Stromal cell of bone marrow (primary cell): ENCODE measurements at places on chromosomes 5 and 9.

GRCh38 chr5:56350597-56351170 lies 117.6 kb upstream of the ANKRD55 start:
- peak; percentile 73 for DNase-seq

DNA sequence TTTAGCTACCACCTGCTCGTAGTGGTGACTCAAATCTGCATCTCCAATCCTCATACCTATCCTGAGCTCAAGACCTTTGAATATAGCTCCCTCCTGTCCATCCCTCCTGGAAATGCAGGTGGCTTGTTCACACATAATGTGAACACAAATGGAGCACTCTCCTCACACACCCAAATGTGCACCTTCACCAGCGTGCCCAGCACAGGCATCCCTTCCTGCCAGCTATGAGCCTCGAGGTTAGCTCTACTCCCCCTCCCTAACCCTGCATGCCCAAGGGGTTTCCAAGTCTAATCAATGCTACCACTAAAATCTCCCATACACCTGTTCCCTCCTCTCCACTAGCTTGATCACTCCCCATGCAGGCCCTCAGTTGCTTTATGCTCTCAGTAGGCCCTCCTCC lies 2.2 kb upstream of the TGFBI start:
- DNase-seq, result no peak

DNA sequence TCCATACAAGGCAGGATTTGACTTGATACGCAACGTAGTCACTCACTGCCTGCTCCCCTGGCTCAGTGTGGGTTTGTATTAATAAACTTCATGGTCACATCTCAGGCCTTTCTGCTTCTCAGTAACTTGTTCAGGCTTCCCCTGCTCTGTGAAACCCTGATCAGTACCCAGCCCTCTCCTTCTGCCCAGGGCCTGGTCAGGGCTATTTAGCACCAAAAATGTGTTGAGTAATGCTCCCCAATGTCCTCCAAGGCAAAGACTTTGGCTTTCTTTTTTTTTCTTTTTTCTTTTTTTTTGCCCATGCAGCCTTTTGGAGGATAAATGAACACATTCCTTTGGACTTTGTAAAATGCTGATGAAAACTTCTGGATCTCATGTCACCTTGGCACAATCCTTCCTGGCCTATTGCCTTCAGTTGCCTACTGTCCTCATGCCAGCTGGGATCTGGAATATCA lies 399.2 kb upstream of the KLF4 start:
- peak; percentile 47 for DNase-seq

- DNase-seq, result no peak
Measured at GRCh38 chr5:104327801-104328200, 765.2 kb upstream of the NUDT12 start.

DNA sequence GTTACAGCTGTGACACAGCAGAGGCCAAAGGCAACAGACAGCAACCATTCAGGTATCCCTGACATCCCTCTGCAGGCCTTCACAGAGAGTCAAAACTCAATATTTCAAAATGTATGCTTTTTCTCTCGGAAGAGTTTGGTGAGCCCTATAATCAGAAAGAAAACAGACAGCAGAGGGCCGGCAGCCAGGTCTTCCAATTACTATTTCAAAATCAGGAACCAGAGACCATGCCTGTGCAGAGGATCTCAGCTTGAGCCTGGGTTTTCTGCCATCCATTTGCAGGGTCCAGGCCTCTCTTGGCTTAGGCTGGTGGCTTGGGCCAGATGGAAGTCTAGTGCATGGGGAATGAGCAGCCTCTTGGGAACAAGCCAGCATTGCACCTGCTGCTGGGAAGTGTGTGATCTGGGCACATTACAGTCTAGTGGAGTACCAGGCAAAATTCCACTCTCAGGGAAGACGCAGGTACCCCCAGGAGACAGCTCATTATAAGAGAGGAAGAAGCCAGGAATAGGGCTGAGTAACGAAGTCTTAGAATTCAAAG lies 231.3 kb downstream of the ENC1 start:
- no peak for DNase-seq

GRCh38 chr9:8863886-8864544 lies 1064.4 kb upstream of the DMAC1 start:
- no peak for DNase-seq

GRCh38 chr5:172429201-172429940 lies 25.0 kb downstream of the SH3PXD2B start:
- peak; percentile 90 for DNase-seq
